Omental fat pad (tissue), 4 donors: ENCODE measurements at places on chromosomes 3 and 15.

DNA sequence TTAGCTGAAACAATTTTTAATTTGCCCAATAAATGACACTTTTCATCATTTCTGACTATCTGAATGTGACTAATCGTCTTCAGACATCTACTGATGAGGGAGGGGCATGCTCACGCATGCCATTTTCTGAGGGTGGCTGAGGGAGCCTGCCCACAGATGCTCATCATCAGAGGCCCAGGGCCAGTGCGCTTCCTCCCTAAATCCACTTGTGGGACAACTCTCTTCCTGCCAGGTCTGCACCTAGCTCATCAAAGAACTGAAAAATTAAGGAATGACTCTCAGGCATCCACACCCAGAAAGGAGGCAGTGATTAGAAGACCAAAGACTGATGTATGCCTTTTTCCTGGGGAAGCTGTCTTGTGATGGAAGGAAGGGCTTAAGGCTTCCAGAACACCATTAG, 22.8 kb downstream of the RTP3 start:
- DNase-seq: no peak

DNA sequence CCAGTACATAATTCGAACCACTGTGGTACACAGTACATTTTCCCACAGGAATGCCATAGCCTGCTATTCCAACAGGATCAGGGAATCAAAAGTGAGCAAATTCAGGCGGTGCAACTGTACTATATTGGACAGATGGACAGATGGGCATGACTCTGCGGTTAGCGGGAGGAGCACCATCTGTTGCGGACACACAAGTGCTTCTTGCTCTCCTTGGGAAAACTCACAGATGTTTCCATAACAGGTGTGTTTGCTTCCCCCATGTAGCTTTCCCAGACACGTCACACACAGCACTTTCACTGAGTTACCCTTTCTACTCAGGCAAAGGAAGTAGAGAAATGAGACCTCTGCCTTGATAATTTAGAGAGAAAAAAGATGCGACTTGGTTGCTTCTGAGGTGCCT, 325.1 kb upstream of the THBS1 start:
- no peak for DNase-seq

DNA sequence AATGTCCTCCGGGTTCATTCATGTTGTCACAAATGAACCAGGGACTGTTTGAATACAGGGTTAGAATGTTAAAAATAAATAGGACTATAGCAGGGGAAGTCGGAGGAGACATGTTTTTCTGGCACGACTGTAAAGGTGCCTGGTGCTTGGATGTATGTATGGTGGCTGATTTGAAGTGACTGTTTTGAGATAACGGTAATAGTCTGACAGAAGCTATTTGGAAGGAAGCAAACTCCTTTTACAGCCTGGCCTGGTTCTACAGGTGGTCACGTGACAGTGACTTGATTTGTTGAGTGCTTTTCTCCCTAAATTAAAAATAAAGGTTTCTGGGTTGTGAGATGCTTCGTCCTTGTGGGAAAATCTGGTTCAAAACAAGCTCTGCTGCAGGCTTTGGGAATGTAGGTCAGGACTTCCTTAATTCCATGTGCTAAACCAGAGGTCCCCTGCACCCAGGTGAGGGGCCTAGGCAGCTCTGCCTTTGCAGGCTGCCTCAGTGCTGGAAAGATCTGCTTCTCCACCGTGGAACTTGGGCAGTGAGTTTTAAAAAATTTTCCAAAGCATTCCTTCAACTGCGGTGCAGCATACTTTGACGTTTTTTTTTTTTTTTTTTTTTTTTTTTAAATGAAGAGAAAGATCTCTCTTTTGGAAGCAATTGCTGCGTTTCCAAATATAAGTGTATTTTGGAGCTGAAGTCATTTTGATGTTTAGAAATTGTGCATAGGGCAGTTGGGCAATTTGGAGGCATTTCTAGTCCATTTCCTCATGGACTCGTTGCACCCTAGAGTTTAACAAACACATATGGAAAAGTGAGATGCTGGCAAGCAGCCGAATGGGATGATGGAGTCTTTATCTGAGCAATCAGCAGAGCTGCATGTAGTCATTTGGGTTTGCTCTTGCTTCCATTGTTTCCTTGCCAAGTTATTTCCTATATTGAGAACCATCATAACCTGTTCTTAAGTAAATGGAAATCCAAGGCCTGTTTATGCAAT, 30.9 kb downstream of the ITPR1 start:
- no peak for DNase-seq

DNA sequence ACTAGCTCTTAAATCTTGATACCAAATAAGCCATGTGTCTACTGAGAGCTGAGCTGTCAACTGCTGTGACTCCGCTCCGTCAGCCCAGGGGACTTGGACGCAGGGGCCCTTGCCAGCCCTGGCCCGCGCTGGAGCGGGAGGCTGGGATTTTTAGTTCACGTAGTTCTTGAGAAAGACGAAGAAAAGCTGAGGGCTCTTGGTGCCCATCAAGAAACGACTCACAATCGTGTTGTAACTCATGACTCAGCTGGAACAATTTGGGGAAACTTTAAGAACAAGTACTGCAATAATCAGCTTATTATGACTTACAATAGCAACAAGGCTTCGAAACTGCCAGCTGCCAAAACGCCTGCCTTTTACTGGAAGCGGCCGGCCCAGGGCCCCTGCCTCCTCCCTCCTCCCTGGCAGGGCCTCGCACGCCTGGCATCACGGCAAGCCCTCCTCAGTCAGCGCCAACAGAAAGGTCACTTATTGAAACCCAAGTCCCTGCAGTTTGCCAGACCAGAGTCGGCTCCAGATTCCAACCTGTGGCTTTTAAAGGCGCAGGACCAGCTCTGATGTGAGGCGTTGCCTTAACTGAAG, 60.3 kb downstream of the RGMA start:
- peak; percentile 49 for DNase-seq

DNA sequence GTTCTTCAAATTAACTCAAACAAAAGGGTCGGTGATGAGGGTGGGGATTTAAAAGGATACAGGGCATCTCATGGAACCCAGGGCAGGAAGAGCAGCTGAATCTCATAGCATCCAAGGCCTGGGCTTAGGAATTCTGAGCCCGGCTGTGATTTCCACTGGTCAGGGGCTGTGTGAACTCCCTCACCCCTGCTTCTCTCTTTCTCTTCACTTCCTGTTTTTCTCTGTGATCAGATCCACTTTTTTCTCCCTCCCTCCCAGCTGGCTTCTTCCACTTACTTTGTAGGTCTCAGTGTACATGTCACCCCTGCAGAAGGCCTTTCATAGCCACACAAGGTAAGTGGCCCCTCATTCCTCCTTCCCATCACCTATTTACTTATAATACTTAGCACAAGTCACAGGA, 68.2 kb upstream of the CORO2B start:
- DNase-seq: no peak

- no peak for DNase-seq
These were observed 12.4 kb downstream of the CXCR6 start for GRCh38 chr3:45955706-45956105.

DNA sequence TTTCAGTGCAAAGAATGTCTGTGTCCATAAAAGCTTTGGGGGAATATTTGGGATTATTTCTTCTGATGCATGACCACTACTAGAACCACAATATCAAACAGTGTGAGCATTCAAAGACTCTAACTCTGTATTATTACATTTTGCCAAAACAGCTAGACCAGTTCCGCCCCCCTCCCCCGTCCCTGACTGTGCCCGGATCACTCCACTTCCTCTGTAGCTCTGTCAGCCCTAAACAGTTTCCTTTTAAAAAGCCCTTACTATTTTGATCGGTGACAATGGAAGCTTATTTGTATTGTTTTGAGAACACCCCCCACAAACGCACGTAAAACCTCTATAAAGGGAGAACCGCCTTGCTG, 36.6 kb upstream of the EPHB3 start:
- no peak for DNase-seq

GRCh38 chr3:38108649-38109579, 28.0 kb downstream of the ACAA1 start:
- peak; percentile 9 for DNase-seq

DNA sequence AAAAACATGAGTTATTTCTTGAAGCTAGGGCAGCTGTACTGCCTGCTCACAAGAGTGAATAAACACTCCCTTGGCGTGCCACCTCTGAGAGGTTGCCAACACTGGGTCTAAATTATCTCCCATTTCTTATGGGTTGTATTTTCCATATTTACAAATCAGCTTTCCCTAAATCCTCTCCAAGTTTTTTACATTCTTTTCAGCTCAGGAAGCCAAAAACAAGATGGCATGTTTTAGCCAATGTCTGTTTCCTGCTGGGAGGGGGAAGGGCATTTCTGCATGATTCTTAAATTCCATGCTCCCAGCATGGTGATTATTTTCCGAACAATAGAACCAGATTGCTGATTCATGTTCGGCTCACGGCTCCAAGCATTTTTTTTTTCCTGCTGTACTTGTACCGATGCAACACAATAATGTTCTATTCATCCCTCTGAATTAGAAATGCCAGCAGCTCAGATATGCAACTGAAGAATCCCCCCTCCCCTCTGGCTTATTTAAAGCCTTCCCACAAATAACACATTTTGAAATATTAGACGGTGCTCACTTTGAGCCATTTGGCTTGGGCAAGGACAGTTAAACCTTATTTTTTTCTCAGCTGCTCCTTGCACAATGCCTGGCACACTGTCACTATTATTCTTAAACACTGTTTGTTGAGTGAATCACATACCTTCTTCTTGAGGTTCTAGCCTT, 252.5 kb downstream of the THRB start:
- no peak for DNase-seq

DNA sequence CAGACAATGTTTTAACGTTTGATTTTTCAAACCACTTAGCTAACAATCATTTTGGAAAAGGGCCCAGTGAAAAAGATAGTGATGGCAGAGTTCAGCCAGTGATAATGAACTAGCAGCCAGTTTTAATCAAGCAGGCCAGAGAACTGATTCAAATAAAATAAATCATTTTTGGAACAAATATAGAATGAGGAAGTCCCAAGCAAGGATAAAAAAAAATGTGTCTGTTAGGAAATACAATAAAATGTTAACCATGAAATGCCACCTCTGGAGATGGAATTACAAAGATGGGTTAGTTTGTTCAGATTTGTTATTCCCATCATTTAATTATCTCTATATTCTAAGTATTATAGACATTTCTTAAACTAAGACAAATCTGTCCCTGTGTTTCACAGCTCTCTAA, 1.1 kb downstream of the HERC1 start:
- DNase-seq: no peak

DNA sequence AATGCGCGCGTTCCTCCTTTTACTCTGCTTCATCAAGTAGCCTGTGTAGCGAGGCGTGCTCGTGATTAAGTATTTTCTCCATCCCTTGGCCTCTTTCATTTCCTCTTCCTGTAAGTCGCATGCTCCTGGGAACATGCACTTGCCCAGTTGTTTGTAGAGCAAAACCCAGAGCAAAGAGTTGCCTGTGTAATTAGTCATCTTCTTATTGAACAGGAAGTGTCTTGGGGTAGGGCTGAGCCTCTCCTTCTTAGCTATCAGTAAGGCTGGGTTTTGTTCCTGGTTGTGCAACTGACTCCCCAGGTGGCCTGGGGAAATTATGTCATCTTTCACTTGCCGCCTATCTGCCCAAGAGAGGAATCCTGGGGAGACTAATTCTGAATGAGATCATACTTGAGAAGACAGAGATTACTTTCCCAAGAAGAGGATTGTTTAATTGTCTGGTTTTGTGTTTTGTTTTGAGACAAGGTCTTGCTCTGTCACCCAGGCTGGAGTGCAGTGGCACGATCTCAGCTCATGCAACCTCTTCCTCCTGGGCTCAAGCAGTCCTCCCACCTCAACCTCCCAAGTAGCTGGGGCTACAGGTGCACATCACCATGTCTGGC, 14.9 kb downstream of the LIPH start:
- no peak for DNase-seq

- DNase-seq: no peak
These were observed 59.2 kb downstream of the RFX7 start for GRCh38 chr15:56184516-56184915.

DNA sequence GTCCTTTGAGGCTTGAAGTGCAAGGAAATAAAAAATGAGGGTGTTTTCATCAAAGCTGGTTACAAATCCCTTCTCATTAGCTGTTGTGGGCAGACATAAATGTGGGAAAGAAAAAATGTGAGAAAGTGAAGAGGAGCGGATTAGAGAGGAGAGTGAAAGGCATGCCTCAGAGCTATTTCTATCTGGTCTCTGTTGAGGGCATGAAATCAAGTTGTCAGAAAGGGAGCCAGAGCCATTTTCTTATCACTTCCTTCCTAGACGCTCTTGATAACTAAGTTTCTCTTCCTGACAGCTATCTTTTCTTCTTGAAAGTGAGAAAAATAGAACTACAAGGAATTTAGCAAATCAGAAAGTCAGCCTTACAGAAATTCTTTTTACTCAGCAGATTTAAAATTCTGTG, 20.8 kb upstream of the CAPN3 start:
- DNase-seq: no peak

GRCh38 chr3:189588475-189589178, 42.6 kb upstream of the TP63 start:
- DNase-seq: no peak

- no peak for DNase-seq
These were observed 140.4 kb downstream of the ABI3BP start for GRCh38 chr3:100852840-100853239.

- no peak for DNase-seq
These were observed 260.3 kb upstream of the TPM1 start for GRCh38 chr15:62782071-62782841.

- no peak for DNase-seq
These were observed 25.8 kb downstream of the NPTN start for GRCh38 chr15:73607405-73607804.

- no peak for DNase-seq
These were observed 159.3 kb upstream of the PRICKLE2 start for GRCh38 chr3:64384561-64384960.

GRCh38 chr3:61632568-61633175, 71.3 kb downstream of the PTPRG start:
- DNase-seq: no peak

DNA sequence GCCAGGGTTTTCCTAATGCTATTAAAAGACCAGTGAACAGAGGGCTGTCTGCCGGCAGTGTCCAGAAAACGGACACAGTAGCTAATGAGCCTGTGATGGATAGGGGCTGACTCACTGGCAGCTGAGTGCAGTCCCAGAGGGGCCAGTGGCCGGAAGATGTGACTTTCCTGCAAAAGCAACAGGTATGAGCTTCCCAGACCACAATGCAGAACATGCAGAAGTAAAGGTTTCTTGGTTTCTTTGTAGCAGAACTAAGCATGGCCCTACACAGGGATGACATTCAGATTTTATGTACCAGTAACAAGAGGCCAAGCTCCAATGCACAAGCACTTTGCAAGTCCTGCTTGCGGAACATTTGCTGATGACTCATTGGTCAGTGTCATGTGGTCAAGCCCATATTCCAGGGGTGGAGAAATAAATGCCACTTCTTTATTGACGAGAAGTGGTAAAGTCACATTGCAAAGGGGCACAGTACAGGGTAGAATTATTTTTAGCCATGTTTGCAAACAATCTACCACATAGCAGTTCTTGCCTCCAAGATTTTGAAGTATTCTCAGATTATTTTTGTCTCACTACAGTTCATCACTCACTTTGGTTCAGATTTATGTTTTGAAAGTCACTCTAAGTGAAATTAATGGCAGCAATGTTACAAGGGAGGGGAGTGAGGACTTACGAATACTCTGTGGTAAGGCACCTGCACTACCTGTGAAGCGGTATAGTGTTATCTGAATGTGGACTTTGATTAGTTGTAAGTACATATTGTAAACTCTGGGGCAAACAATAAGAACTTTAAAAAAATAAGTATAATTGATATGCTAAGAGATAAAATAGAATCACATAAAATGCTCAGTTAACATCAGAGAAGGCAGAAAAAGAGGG, 263.3 kb downstream of the ABHD5 start:
- no peak for DNase-seq
